ENCODE measurements at places on chromosomes 5 and 9. TPM values are rescaled to one million over a fixed set of nuclear protein-coding genes. Genes with fewer than 3 reads are reported as not detected.
A peak's percentile ranks its signal among the peaks of the same experiment; 100 is the strongest.

DNA sequence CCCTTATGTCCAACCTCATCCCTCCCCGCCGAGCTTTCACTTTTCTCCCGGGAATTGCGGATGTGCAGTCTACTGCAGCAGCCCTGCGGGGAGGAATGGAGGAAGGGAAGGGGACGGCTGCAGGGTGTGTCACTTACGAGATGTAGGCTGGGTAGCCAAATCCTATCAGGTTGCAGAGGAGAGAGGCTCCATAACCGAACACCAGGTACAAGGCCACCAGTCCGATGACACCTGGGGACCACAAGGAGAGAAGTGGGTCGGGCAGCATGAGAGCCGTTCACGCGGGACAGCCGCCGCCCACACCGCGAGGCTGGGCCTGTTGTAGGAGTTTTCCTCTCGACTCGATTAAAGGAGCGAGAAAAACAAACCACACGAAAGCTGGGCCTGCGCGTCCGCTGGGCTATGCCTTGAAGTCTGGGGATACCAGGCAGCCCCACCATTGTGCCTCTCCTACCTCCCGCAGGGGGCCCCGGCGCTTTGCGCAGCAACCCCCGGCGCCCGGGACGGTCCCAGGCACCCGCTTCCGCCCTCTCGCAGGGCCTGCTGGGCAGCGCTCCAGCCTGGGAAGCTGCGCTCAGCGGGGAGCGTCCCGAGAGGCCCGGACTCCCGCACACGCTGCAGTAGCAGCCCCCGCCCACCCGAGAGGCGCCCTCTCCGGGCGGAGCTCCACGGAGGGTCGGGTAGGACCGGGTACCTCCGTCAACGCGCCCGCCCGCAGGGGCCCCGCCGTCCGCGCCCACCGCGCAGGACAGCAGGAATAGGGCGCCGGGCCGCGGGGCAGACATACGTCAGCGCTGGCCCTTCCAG lies 798 bp downstream of the REEP5 start:
- DNase-seq, result peak; percentile 50

The CCDC192 gene
- 1.1 TPM for polyA plus RNA-seq

DNA sequence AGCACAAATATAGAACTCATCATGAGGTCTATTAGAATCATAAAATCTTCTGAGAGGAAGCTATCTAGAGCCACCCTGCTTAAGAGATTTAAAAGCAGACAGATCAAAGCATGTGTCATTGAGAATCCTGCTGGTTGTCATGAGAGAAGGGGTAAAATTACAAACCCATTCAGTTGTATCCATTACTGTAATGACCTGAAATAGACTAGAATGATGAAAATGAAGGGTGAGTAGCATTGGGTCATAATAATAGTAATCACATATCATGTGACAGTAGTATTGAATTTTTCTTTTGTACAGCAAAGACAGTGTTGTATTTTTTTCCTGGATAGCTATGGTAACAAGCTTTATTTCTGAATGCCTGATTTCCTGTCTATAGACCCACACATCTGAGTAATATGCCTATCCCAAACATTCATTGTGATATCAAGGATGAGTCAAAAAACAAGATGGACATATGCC lies 149.0 kb downstream of the PDE4D start:
- no peak for DNase-seq

The CNTRL gene
- polyA plus RNA-seq, result 36.5 TPM

- DNase-seq, result no peak
Observed at GRCh38 chr5:113276001-113276400, 158.8 kb downstream of the TSSK1B start.

The SLC28A3 gene
- 0.03 TPM for polyA plus RNA-seq

DNA sequence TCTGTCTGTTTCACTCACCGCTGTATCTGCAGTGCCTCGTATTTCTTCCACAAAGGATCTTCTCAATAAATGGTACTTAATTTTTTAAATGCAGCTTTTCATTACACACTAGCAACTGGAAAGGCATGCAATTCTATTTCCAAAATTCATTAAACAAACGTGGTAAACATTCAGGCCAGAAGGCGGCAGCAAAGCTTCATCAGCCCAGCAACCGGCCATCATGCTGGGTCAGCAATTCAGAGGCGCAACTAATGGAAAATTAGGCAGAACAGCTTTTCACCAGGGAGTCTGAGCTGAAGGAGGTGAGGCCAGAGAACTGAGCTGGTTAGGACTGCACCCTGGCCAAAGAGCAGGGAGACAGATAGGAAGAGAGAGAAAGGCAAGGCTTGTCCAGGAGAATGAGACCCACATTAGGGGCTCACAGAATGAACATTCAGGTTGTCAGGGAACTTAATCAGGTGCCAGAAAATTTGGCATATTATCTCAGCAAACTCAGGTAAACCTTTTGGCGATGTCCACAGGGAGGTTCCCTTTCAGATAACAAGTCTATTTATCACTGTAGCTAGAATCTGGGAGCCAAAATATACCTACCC lies 17.7 kb upstream of the RNF180 start:
- peak; percentile 41 for DNase-seq

GRCh38 chr9:4069457-4070153 lies 230.3 kb downstream of the GLIS3 start:
- no peak for DNase-seq

The ADAMTSL2 gene
- polyA plus RNA-seq, result 1.4 TPM

The LECT2 gene
- 5.1 TPM for polyA plus RNA-seq

GRCh38 chr9:88258024-88258423 lies 119.7 kb upstream of the SPATA31C2 start:
- peak; percentile 59 for DNase-seq

GRCh38 chr5:132303589-132303988 lies 9.4 kb downstream of the SLC22A4 start:
- no peak for DNase-seq

GRCh38 chr9:37582548-37583157 lies 6.5 kb upstream of the FBXO10 start:
- DNase-seq, result no peak

The CARTPT gene
- not detected for polyA plus RNA-seq

DNA sequence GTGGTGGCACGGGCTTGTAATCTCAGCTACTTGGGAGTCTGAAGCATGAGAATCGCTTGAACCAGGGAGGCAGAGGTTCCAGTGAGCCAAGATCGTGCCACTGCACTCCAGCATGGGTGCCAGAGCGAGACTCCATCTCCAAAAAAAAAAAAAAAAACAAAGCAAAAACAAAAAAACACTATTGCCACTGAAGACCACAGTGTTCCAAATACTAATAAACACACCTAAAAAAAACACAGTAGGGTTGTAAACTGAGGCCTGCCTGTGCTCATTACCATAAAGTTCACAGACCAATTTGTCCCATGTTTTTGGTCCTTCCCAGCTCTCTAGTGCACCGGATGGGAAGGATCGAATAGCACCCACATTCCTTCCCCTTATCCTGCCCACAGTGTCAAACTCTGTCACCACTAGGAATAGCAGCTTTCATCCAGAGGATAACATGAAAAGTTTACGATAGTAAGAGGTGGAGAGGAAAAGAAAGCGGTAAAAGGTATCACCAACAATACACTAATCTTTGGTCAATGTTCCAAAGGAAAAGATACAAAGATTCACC lies 49.2 kb downstream of the MYO10 start:
- no peak for DNase-seq

DNA sequence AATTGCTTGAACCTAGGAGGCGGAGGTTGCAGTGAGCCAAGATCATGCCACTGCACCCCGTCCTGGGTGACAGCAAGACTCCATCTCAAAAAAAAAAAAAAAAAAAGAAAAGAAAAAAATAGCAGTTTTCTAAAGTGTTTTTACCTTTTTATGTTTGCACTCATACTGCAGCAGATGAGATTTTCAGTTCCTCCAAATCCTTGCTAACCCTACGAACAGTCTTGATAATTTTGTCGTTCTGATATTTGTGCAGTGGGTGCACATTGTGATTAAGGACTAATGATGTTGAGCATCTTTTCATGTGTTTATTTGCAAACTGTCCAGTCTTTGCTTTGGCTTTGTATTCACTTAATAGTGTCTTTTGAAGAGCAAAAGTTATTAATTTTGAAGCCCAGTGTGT lies 42.9 kb downstream of the ZCCHC7 start:
- no peak for DNase-seq

- no peak for DNase-seq
Observed at GRCh38 chr9:89564346-89564878, 40.4 kb upstream of the GADD45G start.

DNA sequence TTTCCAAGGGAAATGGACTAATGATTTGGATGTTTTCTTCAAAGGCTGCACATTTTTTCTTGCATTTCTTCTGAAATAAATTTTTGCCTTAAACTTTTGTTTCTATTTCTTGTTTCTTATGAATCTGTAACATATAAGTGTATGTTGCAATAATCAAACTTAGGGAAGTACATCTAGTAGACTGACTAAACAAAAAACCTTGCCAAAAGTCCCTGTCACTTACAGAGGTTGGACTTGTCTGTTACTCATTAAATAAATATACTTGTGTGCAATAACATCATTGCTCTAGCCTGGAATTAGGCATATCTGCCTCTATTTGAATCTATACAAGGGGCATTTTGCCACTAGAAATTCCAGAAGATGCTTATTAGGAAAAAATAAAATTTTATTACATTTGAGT lies 56.6 kb downstream of the C6 start:
- no peak for DNase-seq

- DNase-seq, result no peak
Observed at GRCh38 chr9:111691672-111692329, 30.4 kb downstream of the GNG10 start.

- no peak for DNase-seq
Observed at GRCh38 chr9:117678871-117679270, 25.3 kb upstream of the TLR4 start.

GRCh38 chr9:77521091-77521490 lies 127.0 kb downstream of the GNA14 start:
- DNase-seq, result no peak

DNA sequence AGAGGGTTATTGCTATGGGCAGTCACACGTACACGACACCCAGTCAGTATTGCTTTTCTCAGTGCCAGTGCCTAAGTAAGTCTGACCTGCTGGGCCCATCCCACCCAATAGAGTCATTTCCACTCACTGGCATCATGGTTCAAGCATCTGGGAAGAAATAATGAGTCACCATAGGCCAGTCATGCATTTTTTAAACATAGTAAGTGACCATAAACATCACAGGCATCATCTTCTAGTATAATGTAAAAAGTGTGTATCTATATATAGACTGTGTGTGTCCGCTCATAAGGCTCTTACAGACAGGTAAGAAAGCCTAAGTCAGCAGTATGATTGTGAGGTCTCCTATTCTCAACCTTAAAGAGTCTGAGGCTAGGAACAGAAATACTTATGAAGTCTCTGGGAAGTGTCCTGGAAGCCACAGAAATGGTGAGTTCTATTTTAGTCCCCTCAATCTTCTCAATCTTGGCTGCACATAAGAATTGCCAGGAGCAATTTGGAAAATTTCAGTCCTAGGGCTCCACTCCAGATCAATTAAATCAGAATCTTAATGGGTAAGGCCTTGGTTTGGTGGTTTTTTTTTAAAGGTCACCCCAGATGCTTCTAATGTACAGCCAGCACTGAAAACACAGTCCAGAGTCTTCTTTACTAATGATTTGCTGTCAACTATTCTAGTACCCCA lies 65.2 kb downstream of the ZNF366 start:
- no peak for DNase-seq

GRCh38 chr9:131490514-131490913 lies 12.2 kb upstream of the POMT1 start:
- no peak for DNase-seq

The CDH9 gene
- polyA plus RNA-seq, result 11.9 TPM

The GTF2H2 gene
- polyA plus RNA-seq, result 13.1 TPM

GRCh38 chr9:21294364-21294774 lies 10.7 kb downstream of the IFNA5 start:
- DNase-seq, result no peak

DNA sequence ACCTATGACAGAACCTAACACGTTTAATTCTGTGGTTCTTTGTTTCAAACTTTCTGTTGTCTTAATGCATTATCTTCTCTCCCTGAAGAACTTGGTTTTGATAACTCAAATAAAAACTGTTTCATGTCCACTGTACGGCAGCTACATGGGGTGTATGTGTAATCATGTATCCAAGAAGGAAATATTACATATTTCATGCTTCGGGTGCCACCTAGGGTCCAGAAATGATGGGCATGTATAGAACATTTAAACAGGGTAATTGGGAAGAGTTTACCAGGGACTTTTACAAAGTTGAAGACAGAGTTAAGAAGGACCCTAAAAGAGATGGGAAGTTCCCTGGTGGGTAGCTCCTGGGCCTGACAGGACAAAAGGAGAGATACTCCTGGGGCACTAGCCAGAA lies 291.3 kb downstream of the FBXL7 start:
- no peak for DNase-seq

DNA sequence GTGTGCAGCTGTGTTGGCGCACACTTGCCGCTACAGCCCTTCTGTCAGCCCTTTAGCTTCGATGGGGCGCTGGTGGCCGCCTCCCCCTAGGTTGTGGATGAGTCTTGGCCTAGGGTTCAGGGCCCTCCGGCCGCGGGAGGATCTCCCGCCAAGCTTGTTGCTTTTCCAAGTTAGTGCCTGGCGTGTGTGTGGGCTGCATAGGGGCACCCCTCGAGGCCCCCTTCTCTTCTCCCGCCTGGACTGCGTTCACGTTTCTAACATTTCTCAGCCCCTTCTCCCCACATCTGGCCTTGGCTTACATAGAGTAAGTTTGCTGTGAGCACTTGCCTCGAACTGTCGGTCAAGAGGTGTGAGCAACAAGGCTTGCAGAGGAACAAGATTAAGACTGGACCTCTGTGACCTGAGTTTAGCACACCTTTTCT lies 413 bp upstream of the OXCT1 start:
- DNase-seq, result no peak

DNA sequence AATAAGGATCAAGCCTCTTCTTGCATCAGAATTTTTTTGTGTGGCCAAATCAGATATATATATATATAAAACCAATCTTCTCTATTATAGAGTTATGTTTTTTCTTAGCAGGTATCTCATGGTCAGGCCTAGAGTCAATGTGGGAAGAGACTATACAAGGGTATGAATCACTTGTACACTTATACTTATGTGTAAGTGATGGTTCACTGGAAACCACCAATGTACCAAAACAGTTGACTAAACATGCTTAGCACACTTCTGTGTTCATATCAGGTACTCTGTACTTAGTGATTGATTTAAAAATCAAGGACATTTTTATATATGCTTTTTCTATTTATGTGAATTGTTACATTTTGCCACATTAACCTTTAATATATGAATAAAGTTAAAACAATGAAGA lies 92.6 kb downstream of the CWC27 start:
- no peak for DNase-seq

DNA sequence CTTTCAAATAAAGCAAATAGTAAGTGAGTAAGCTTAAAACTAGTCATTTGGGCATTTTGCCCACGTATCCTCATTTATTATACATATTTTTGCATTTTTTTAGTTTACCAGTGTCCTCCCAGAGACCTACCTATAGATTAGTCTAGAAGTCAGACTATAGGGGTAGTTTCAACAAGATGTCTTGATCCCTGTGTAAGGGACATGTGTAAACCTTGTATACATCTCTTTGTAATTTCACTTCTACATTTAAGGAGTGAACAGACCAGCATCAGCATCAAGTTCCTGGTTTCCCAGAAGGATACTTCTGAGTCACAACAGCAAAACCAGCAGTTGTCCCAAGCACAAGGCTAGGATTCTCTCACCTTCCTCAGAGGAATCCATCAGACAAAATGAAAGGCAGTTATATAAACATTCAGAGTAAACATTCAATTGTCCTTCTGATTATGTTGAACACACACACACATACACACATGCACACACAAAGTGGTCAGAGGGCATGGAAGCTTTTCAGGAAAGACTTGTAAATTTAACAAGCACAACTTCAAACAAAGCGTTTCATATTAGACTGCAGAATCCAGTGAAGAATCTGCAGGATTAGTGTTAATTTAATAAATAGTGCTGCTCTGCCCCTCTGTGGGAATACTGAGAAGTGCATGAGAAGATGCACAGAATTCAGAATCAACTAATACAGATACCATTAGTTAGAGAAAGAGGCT lies 55.4 kb downstream of the HINT1 start:
- peak; percentile 15 for DNase-seq

The PIP5K1B gene
- polyA plus RNA-seq, result 6.3 TPM
